Fibroblast of the conjunctiva (primary cell): ENCODE measurements at places on chromosomes 3 and 15.

- DNase-seq, result no peak
Measured at GRCh38 chr15:73620078-73620477, 13.1 kb downstream of the NPTN start.

GRCh38 chr3:87191641-87192040 lies 35.5 kb upstream of the CHMP2B start:
- no peak for DNase-seq

- DNase-seq, result no peak
Measured at GRCh38 chr3:195011231-195011834, 259.6 kb downstream of the XXYLT1 start.

GRCh38 chr3:70992562-70993204 lies 590.8 kb downstream of the FOXP1 start:
- no peak for DNase-seq

DNA sequence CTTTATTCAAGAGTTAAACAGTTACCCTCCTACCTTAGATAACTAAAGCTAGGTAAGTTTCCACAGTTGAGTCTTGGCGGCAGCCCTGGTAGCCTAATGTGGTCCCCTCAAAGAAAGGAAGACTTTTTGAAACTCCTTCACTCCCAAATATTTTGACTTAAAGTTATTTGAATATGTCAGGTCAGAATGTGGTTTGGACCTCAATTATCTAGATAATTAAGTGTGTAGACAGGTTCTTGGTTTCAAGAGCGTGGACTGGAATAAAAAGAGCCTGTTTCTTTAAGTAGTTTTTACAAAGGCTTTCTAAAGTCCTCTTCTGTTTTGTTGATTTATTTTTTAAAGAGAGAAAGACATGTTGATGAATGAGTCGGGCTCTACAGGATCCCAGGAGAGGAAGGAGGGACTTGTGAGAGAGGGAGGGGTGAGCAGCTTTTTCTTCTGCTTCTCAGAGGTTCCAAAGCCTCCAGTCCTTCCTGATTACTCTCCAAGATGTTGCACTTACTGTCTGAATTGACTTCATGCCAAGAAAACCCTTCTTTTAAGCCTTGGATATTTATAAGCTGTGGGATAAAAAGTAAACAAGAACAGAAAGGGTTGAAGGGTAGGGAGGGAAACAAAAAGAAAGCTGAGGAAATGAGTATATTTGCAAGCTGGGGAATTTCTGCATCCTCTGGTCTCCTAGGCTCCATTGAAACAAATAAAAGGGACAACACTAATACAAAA lies 457.4 kb downstream of the IGSF11 start:
- DNase-seq, result no peak
